IPS DF 6.9 (cell line): ENCODE measurements at places on chromosomes 11 and 22.

DNA sequence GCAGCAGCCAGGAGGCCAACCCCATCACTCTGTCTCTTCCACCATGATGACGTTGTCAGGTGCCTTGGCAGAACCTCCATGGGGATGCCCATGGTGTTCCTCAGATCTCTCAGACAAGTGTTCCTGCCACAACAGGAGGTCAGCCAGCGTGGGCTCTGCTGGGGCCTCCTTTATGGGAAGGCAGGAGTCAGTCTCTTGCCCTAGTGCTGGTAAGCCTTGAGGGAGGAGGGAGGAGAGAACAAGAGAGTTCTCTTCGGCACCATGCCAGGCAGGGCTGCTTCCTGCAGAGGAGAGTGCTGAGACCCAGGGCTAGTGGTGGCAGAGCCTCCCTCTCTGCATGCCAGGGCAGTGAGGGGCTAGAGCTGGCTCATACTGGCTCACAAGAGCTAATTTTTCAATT is 32.5 kb downstream of the GNAZ start:
- no peak for DNase-seq

GRCh38 chr22:28222976-28223745 is 304.1 kb upstream of the PITPNB start:
- DNase-seq: no peak

GRCh38 chr11:2352420-2352819 is 24.7 kb upstream of the CD81 start:
- no peak for DNase-seq

DNA sequence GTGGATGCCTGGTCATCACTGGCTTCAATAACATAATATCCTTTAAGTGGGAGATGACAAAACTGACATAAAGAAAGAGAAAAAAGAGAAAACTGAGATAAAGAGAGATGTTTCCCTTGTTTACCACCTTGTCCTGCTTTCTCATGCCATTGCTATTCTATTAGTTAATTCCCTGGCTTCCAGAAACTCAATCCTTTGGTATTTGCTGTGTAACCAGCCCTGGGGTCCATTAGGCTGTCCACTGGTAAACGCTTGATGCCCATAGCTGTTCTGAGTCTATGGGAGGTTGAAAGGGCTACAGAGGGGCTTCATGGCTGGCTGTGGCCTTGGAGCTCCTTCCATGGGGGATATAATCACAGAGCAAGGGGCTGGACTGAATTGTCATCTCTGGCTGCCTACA is 243.4 kb upstream of the PLET1 start:
- no peak for DNase-seq

- DNase-seq: no peak
Observed at GRCh38 chr11:21113876-21114275, 444.5 kb downstream of the NELL1 start.

DNA sequence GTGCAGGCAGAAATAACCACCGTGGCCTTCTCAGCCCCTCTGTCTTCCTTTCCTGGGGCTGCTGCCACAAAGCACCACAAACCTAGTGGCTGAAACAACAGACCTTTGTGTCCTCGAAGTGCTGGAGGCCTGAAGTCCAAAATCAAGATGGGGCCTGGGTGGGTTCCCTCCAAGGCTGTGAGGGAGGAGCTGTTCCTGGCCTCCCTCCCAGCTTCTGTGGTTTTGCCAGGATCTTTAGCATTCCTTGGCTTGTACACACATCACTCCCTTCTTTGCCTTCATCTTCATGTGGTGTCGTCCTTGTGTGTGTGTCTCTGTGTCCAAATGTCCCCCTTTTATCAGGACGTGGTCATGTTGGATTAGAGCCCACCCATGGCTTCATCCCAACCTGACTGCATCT is 29.0 kb upstream of the PARVG start:
- no peak for DNase-seq

- DNase-seq: no peak
Observed at GRCh38 chr11:66328302-66329144, 7.7 kb downstream of the RIN1 start.

DNA sequence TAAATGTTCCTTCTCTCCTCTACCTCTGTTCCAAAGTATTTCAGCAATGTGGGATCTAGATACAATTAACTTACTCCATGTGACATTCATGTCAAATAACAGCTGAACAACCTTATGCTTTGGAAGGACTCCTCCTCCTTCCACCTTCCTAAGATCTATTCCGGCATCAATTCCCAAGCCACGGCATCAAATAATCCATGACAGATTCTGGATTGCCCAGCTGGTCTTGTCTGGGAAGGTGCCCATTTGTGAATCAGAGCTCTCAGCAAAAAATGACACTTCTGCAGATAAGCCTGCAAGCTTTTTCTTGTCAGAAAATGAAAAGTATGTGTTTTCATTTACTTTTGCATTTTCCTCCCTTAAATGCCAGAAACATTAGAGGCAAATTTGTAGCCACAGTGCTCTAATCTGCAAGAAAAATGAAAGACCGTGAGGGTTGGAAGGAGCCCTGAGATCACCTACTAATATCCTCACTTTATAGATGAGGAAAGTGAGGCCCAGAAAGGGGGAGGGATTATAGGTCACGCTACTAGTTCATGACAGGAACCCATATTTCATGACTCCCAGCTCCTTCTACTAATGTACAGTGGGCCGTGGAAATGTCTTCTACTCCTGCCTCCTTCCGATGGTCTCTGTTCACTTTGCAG is 124.0 kb downstream of the ME3 start:
- no peak for DNase-seq

DNA sequence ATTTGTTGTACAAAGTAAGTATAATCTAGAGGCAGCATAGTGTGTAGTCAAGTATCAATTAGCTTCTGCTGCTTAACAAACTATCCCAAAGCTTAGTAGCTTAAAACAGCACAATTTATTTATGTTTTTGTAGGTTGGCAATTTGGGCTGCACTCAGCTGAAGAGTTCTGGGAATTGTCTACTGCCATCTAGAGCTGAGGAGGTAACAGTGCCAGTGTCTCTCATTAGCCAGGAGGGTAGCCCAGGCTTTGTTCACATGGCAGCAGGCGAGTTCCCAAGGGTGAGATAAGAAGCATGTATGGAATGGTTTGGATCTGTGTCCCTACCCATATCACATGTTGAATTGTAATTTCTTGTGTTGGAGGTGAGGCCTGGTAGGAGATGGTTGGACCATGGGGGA is 45.8 kb upstream of the SLN start:
- no peak for DNase-seq

DNA sequence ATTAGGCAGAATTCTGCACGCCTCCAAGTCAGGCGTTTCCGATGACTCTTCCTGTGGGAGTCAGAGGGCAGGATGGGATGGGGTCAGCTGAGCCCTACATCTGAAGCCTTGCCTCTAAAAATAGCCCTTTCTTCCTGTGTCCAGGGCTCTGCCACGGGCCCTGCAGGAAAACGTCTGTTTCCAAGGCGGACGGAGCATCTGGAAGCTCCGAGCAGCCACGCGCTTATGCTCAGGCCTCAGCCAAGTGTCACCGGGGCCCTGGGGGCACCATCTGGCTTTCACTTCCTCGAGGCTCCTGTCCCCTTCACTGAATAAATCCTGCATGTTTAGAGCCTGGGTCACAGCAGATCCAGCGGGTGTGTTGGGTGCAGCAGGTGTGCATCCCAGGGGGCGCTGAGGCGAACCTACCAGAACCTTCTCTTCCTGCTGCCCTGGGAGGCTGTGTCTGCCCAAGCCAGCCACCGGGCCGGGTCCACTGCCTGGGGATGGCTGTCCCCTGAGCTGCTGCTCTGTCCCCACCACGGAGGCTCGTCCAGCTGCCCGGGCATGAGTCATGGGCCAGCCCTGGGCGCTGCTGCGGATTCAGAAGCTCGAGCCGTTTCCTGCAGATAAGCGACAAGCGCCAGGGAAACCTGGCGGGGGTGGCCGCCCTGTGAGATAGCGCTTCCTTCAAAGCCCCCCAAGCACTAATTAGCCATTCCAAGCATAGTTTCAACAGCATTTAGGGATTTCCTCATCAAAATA is 32.0 kb upstream of the LINC01488 start:
- DNase-seq: no peak

DNA sequence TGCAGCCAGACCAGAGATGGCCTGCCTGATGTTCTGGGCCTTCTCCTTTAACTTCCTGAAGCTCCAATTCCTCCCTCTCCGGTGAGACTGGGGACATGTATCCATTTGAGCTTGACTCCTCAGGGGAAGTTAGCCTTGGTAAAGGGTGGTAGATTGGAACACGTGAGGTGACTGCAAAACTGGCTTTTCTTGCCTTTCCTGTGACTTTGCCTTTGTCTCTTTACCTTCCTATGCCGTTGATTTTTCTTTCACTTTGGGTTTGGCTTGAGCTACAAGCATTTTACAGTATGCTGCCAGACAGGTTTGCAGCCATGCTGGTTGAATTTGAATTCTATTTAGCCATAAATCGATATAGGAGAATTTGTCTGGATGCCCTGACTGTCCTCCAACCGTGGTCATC is 16.8 kb upstream of the GLYATL1 start:
- DNase-seq: no peak

DNA sequence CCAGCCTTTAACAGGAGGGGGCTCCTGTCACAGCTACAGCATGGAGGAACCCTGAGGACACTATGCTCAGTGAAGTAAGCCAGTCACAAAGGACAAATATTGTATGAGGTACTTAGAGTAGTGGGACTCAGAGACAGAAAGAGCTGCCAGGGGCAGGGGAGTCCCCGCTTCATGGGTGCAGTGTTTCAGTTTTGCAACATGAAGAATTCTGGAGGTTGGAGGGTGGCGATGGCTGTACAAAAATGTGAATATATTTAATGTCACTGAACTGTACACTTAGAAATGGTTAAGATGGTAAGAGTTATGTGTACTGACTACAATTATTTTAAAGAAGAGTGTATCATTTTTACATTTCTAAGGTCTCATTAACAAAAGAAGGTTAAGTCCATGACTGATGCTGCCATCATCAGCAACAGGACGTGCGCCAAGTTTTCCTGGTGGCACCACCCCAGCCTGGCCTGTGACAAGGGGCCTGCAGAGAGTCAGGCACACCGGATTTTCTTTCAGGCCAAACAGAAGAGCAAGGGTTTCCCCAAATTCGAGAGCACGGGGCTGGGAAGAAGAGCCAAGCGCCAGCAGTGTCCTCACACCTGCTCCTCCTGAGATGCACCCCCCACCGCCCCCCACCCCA is 22.1 kb downstream of the YPEL1 start:
- no peak for DNase-seq

- no peak for DNase-seq
Observed at GRCh38 chr11:31529701-31530100, 20.1 kb downstream of the ELP4 start.

GRCh38 chr11:3204141-3205015 is 14.2 kb downstream of the MRGPRG start:
- DNase-seq: no peak

DNA sequence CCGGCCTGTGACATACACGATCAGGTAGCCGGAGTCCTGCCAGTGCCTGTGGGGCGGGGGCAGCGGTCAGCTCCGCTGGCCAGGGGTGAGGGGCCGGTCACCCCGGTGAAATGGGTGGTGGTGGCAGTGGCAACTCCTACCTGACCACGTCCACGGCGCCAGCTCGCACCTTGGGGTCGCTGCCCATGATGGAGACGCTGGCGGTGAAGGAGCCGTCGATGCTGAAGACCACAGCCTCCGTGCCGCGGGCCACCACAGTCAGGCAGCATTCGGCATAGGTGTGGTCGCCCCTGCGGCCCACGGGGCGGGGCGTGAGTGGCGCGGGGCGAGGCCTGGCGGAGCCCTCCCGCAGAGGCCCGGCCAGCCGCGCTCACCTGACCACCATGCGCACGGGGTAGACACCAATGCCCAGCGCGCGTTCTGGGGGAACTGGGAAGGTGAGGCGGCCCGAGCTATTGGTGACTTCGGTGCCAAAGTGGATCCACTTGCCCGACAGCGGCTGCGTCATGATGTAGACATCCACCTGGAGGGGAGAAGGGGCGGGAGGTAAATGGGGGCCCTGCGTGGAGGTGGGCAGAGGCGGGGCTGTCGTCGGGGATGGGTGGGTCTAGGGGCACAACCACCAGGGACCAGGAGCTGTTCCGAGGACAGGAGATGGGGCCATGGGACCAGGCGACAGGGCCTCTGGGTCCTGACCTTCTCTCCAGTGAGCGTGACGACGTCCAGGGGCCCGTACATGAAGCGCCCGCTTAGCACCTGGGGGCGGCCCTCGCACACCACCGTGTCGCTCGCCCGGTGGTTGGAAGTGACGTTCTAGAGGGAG is 10.9 kb downstream of the AIP start:
- no peak for DNase-seq

DNA sequence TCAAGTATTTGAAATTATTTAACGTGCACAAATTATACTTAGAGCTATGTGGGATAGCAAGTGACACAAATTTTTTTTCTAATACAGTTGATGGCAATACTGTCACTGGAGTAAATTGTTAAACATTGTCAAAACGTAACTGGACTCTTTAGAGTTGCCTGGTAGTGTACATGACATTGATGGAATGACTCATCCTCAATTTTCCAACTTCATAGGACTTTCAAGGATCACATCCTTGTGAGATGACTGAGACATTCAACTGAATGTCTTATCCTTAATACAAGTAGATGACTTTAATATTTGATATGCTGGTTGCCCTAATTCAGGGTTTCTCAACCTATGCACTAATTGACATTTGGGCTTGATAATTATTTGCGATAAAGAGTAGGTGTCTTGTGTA is 310.0 kb downstream of the SWAP70 start:
- DNase-seq: no peak

GRCh38 chr11:131767421-131767820 is 397.0 kb downstream of the NTM start:
- DNase-seq: no peak

DNA sequence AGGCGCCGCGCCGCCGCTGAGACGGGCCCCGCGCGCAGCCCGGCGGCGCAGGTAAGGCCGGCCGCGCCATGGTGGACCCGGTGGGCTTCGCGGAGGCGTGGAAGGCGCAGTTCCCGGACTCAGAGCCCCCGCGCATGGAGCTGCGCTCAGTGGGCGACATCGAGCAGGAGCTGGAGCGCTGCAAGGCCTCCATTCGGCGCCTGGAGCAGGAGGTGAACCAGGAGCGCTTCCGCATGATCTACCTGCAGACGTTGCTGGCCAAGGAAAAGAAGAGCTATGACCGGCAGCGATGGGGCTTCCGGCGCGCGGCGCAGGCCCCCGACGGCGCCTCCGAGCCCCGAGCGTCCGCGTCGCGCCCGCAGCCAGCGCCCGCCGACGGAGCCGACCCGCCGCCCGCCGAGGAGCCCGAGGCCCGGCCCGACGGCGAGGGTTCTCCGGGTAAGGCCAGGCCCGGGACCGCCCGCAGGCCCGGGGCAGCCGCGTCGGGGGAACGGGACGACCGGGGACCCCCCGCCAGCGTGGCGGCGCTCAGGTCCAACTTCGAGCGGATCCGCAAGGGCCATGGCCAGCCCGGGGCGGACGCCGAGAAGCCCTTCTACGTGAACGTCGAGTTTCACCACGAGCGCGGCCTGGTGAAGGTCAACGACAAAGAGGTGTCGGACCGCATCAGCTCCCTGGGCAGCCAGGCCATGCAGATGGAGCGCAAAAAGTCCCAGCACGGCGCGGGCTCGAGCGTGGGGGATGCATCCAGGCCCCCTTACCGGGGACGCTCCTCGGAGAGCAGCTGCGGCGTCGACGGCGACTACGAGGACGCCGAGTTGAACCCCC is 798 bp downstream of the BCR start:
- no peak for DNase-seq
